ENCODE measurements at places on chromosomes 5 and 9. TPM values are rescaled to one million over a fixed set of nuclear protein-coding genes. Genes with fewer than 3 reads are reported as not detected.

- DNase-seq = no peak
These were observed 91.2 kb downstream of the PDZD2 start for GRCh38 chr5:31730139-31730538.

- no peak for DNase-seq
These were observed 1.6 kb downstream of the CRAT start for GRCh38 chr9:129108805-129109536.

DNA sequence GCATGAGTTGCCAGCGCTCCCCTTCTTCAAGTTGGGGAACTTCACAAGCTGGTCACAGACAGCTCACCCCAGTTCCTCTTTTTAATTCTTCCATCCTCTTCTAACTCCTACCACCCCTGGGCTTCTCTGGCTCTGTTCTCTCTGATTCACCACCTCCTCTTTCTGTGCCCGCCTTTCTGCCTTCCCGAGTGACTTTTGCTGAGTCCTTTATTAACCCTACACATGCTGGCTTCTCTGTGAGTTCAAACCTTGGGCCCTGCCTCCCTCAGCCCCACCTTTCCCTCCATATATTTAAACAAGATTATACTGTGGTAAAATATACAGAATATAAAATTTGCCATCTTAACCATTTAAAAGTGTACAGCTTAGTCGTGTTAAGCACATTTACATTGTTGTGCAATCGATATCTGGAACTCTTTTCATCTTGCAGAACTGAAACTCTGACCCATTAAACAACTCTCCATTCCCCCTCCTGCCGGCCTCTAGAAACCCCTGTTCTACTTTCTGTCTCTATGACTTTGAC, 32.0 kb downstream of the SLC46A2 start:
- no peak for DNase-seq

- DNase-seq = no peak
These were observed 95.1 kb downstream of the MEF2C start for GRCh38 chr5:88787856-88788255.

DNA sequence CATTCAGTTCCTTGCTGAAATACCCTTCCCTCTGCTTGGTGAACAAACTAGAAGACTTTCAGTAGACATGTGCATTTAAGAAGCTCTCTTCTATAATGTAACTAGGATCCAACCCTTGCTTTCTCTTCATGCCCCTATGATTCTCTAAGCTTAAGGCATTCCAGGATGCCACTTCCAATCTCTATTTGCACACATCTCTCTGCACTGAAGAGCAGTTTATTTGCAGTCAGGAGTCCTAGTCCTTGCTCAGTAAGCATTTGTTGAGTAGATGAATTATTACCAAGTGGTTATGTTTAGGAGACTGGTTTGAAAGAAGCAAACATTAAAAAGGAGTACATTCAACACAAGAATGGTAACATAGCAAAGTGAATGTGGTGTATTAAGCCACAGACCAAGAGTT, 274.2 kb upstream of the KLF9 start:
- no peak for DNase-seq

DNA sequence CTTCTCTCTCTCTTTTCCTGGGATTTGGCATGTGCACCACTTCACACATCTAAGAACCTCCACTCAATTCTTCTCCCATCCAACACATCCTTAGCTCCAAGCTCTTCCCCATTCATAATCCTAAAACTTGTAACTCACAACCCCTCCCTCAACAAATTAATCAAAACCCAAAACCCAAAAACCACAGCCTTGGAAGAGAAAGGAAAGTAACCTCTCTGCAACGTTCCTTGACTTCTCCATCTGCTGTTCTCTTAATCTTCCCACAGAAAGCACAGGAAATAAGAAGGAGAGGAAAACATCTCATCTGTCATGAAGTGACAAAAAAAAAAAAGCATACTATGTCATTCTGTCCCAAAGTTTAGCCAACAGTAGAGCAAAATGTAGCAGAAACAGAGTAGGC, 66.2 kb downstream of the DRD1 start:
- no peak for DNase-seq

- no peak for DNase-seq
These were observed 244.1 kb downstream of the ELAVL2 start for GRCh38 chr9:23581931-23582330.

GRCh38 chr9:130839132-130840111, 4.4 kb downstream of the ABL1 start:
- DNase-seq = no peak

DNA sequence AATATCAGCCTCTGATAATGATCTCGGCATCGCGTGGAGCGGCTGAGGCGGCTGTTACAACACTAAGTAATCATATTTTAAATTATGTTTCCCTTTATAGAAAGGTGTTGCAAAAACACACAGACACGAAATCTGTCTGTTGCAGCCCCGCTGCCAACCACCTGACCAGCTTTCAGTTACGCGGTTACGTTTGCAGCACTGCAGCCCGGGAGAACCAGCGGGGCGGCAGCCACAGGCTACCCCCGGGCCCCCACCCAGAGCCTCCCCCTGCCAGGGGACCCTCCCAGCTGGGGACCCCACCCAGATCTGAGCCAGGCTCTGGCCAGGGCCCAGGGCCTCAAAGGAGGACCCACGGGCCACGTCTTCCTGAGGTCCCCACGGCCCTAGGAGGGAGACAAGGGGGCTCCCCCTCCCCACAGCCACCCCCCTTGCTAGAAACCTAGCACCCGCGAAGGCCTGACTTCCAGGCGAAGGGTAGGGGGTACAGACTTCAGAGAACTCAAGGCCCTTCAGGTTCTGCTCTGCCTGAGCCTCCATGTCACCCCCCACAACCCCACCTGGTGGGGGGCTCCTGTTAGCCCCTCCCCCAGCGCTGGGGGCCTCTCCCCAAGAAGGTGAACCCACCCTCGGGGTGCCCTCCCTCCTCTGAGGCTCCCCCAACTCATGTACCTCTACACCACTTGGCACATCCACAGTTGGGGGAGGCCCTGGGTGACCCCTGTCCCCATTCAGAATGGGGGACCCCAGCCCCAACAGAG, 6.0 kb downstream of the NACC2 start:
- no peak for DNase-seq

DNA sequence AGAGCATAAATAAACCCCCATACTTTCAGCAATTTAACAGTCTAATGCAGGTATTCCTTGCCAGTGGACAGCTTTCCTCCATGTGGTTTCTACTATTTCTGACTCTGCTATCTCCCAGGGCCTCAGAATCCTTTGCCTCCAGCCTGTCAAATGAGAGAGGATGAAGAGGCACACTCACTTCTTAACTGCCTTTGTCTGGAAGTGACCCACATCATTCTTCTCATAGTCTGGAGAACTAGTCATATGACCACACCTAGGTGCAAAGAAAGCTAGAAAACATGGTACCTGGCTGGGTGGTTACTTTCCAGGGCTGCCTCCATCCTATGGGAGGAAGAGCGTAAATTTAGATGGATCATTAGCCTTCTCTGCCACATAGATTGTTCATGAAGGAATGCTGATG, 22.5 kb downstream of the PALM2AKAP2 start:
- no peak for DNase-seq

DNA sequence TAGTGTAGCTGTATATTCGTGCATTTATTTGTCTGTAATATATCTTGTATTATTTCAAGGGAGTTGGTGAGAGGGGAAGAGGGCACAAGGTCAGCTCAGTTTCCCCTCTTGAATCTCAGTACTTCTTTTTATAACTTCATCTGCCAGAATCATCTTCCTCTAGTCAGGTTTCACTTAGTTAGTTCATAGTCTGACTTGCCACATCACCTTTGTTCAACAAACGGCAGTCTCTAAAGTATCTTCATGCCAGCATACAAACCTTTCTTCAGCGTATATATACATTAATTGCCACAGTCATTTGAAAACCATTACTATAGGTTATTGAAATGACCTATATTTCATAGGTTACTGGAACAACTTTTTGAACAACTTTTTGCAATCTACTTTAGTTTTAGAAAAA, 1.6 kb downstream of the ECM2 start:
- DNase-seq = no peak

The PARP8 gene
- 0.22 TPM for total RNA-seq

The GNA14 gene
- 12.6 TPM for total RNA-seq

The DAPK1 gene
- total RNA-seq = 36.9 TPM
